ENCODE measurements at places on chromosomes 12 and 14. TPM values are rescaled to one million over a fixed set of nuclear protein-coding genes. Genes with fewer than 3 reads are reported as not detected.

DNA sequence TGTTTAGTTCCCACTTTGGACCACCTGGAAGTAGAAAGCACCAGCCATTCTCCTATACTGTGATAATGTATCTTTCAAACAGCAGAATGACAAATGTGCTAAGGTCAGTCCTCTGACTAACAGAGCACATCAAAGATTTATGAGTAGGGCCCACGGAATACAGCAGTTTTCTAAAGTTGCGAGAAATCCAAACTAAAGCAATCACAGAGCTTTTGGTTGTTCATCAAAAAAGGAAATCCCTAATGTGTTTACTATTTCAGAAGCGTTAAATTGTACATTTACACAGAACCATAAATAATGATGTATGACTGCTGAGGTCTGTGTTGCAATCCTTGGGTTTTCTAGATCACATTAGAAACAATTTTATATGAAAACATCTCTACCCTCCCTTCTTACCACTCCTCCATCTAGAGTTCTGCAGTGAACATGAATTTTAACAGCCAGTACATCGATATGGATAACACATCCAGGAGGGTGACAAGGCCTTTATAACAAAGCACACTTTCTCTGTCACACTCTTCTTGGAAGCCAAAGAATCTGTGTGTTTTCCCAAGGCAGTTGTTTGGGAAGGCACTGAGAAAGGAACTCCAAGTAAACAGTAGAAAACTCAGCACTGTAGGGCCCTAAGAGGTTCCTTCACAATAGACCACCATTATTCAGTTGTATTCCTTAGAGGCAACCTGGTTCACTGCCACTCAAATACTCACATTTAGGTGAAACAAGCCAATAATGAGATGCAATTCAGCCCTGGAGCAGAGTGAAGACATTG is 7.3 kb downstream of the KITLG start:
- DNase-seq: no peak

GRCh38 chr12:130715998-130716968 is at the start of gene RIMBP2:
Gene RIMBP2 (minus strand): TSS chr12:130716299. CDS start chr12:130479013, 237,286 bp downstream.
- DNase-seq: no peak

- no peak for DNase-seq
These were observed 3.9 kb downstream of the NKX2-1 start for GRCh38 chr14:36515896-36516718.

DNA sequence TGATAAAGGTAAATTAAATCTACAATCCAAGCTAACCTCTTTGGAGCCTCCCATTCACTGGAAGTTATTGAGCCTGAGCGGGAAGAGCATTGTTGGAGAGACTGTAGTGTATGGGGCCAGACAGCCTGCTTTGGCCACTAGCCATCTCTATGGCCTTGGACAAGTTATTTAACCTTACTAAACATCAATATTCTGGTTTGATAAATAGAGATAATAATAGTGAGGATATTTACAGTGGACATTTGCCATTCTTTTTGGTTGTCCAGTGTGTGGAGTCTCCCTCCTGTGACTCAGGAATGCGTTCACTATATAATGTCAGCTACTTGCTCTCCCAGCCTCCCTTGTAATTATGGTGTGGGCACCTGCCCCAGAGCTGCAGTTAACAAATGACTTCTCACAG is 216.1 kb downstream of the SLC38A4 start:
- DNase-seq: no peak

- DNase-seq: no peak
These were observed 34.7 kb upstream of the DNM1L start for GRCh38 chr12:32644431-32644830.

GRCh38 chr12:39464976-39465695 is 22.2 kb upstream of the KIF21A start:
- no peak for DNase-seq

DNA sequence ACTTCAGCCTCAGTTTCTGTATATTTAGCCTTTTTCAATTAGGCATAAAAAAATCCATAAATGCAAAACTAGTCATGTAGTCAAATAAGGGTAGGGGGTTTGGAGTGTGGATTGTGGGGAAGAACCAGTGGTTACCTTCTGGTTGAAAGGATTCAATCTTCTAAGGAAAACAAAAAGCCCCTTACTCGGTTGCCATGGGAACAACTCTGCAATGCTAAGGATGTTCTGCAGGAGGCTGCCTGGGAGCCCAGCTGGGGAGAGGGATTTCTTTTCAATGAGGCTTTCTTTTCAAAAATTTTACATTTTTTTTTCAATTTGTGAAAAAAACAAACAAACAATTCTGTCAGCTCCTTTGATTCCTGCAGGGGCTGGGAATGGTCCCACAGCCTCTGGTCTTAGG is 67.2 kb downstream of the SLC8A3 start:
- DNase-seq: no peak

DNA sequence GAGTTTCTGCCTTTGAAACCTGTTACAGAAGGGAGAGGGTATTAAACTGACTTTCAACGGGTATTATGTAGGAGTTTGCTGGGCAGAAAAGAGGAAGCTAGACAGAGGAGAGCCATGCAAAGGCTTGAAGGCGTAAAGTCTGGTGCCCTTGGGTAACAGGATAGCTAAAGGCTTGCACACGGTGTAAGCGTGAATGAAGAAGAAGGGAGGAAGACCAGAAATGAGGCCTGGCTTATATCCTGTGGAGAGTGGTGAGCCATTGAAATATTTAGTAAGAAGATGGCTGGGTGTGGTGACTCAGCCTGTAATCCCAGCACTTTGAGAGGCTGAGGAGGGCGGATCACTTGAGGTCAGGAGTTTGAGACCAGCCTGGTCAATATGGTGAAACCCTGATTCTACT is 22.6 kb downstream of the SUDS3 start:
- no peak for DNase-seq

DNA sequence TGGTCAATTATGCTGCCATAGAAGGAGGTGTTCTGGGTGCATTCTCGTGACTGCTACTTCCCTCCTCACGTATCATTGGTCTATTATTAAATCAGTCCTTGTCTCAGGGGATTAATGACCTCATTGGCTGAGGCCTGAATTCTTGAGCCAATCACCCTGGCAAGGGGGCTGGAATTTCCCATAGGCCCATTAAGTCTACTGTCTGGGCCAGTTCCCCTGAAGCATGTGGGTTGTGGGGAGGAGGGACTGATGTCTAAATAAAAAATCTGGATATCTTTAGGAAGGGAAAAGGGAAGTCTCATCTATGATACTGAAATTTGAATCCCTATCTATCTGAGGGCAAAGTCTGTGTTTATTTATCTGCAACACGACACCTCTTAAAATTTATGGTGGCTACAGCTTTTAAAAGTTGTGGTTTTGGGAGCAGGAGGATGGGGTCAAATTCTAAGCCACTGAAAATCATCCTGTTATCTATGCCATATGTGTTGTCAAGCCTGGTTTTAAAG is 71.9 kb downstream of the DYRK2 start:
- no peak for DNase-seq

GRCh38 chr12:131894981-131895639 is 688 bp downstream of the ULK1 start:
- peak; percentile 63 for DNase-seq

- peak; percentile 81 for DNase-seq
These were observed 2.3 kb upstream of the NOP2 start for GRCh38 chr12:6570264-6570887.

DNA sequence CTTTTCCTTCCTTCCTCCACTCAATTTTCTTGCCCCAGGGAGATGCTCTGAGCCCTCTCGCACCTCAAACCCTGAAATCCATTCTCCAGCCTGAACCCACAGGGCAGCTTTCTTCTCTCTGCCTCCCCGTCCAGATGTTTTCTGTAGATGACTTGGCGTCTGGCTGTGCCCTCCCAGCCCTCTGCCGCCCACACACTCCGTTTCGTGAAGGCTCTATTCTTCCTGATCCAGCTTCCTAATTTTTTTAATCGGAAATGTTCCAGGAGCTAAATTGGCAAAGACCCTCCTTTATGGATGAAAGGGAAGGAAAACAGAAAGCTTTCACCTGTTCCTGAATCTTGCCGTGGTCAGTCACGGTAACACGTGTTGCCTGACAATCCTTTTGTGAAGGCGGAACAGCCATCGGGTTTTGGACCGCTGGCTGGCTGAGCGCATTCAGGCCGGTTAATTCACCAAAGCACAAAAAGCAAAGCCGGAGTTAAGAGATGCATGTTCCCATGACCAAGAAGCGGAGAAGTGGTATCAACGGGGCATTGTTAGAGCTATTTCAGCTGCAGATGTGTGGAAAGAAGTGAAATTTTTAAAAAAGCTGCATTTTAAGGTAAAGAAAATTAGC is 70.2 kb upstream of the FBRSL1 start:
- DNase-seq: no peak

- DNase-seq: no peak
These were observed 45.5 kb upstream of the SELPLG start for GRCh38 chr12:108679106-108679681.

- peak; percentile 52 for DNase-seq
These were observed 22.2 kb downstream of the UBE2N start for GRCh38 chr12:93419388-93420034.

DNA sequence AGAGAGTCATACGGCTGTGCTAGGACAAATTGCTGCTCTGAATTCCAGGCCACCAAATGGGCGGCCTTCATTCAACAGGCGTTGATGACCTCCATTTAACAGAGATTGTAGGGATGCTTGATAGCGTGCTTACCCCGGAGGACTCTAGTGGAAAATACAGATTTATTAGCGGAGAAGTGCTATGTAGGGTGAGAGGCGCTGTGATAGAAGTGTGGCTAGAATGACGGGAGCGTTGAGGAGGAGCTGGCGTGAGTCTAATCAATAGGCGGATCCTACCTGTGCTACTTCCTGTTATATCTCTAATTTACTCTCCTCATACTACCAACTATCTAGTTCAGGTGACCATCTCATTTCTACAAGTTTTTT is 668 bp downstream of the MRPS35 start:
- peak; percentile 65 for DNase-seq

The ATF7IP gene
- 72.4 TPM for total RNA-seq

The KERA gene
- total RNA-seq: not detected

The RPS6KL1 gene
- total RNA-seq: 9.6 TPM

The HCAR3 gene
- total RNA-seq: 0.84 TPM

The SYCP3 gene
- 0.50 TPM for total RNA-seq

The PTCSC3 gene
- not detected for total RNA-seq
